Hepatocyte (in vitro differentiated cells): ENCODE measurements at places on chromosomes 6 and 20. TPM values are rescaled to one million over a fixed set of nuclear protein-coding genes. Genes with fewer than 3 reads are reported as not detected.
A peak's percentile ranks its signal among the peaks of the same experiment; 100 is the strongest.

- no peak overlapping the region for H3K27ac ChIP-seq
- no peak for DNase-seq
- no peaks in the 10 kb centered on the region for H3K4me1 ChIP-seq
- H3K36me3 ChIP-seq = no peaks in the 10 kb centered on the region
- H3K27me3 ChIP-seq = no peaks in the 10 kb centered on the region
- no peak overlapping the region for H3K4me3 ChIP-seq
Measured at GRCh38 chr6:102766963-102767362, 1373.5 kb downstream of the GRIK2 start.

DNA sequence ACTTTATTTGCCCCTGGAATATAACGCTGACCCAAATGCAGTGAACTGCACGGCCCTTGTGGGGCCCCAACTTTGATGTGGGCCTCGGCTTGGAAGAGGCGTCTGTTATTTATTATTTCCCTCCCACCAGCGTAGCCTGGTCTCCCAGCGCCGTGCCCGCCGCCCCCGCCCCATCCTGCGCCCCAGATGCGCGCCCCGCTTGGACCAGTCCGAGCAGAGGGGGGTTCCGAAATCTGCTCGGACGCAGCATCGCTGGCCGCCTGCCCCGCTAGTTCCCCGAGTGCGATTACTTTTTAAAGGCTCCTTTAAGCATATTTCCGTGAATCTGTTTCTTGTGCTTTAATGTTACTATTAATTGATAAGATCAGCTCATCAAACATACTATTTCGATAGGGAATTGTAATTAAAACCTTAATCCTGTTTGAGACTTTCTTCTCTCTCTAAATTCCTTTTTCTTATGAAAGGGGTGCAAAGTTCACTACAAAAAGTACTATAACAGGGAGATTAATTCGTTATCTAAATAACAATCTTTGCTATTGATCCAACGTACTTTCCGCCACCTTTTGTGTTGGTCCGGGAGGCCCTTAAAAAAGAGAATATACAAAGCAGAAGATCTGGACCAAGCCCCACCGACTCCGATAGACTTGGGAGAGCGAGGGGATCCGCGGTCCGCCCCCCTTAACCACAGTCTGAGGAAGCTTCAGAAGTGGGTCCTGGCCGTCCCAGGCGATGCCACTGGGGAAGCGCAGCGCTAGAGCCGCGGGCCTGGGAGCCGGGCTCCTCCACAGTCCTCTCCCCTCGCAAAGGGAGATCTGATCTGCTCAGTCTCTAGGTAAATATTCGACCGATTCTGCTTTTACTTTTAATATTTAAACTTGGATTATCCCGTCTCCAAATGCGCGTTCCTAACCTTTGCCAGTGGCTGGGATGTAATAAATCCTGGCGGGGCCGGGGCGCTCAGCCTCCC lies 10.2 kb downstream of the POU3F2 start:
- peak overlapping the region; percentile 28 for H3K4me3 ChIP-seq
- H3K27me3 ChIP-seq = peaks cover 96% of the 10 kb centered on the region
- no peak for DNase-seq
- no peak overlapping the region for H3K27ac ChIP-seq
- peaks cover 18% of the 10 kb centered on the region for H3K4me1 ChIP-seq

- H3K27ac ChIP-seq = no peak overlapping the region
- DNase-seq = no peak
- H3K4me1 ChIP-seq = no peaks in the 10 kb centered on the region
Measured at GRCh38 chr6:141833001-141833655, 299.6 kb upstream of the GJE1 start.

GRCh38 chr6:109260126-109260525 lies 122.1 kb downstream of the CD164 start:
- no peaks in the 10 kb centered on the region for H3K36me3 ChIP-seq
- H3K27me3 ChIP-seq = no peaks in the 10 kb centered on the region
- no peak overlapping the region for H3K4me3 ChIP-seq

DNA sequence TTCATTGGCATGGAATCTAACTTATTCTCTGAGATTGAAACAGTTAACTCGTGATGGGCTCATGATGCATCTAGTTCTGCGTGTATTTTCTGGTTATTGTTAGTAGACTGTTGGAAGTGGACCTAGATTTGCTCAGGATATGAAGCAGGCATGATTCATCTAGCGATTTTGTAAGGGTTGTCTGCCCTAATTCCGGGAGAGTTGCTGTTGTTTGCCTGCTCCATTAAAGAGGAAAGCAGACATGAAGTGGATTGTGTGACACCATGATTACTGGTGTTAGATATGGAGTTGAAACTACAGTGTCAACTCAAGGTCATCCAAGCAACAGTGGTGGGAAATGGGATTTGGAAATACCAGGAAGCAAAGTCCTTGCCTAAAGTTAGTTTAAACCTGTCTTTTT lies 41.0 kb downstream of the SOX4 start:
- H3K4me3 ChIP-seq = no peak overlapping the region
- no peaks in the 10 kb centered on the region for H3K4me1 ChIP-seq
- H3K36me3 ChIP-seq = no peaks in the 10 kb centered on the region
- H3K27me3 ChIP-seq = no peaks in the 10 kb centered on the region
- H3K27ac ChIP-seq = no peak overlapping the region

DNA sequence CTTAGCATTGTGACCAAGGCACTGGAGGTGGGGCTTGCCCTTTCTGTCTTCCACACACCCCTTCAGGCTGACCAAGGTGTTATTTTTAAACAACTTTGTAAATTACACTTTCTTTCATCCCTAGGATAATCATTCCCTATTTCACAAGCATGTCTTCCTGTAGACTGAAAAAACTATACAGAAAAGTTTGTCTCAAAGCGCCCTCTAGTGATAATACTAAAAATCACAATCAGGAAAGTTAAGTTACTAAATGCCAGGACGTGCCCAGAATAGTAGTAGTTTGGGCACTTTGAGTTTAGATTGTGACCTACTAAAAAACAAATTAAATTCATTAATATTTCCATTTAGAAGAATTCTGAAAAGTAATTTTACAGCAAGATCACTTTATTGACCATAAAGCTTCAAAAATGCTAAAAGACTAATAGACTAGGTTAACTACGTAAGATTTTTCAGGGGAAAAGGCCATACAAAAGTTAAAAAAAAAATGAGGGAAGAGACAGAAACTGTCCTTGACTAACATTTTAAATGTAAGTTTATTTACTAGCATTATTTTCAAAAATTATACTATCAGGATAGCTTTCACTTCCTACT lies 123.3 kb upstream of the DUSP22 start:
- DNase-seq = peak; percentile 62
- H3K4me3 ChIP-seq = no peak overlapping the region
- no peaks in the 10 kb centered on the region for H3K4me1 ChIP-seq
- H3K27ac ChIP-seq = no peak overlapping the region
- H3K36me3 ChIP-seq = no peaks in the 10 kb centered on the region
- peaks cover 5% of the 10 kb centered on the region for H3K27me3 ChIP-seq

- peak; percentile 68 for DNase-seq
- H3K36me3 ChIP-seq = no peaks in the 10 kb centered on the region
- H3K4me1 ChIP-seq = no peaks in the 10 kb centered on the region
- H3K4me3 ChIP-seq = peak overlapping the region; percentile 72
- no peaks in the 10 kb centered on the region for H3K27me3 ChIP-seq
Measured at GRCh38 chr6:54846857-54847674, 495 bp downstream of the FAM83B start.

GRCh38 chr6:11683871-11684270 lies 94.7 kb downstream of the ADTRP start:
- DNase-seq = no peak
- H3K4me1 ChIP-seq = peaks cover 22% of the 10 kb centered on the region
- peak overlapping the region; percentile 3 for H3K27ac ChIP-seq
- no peak overlapping the region for H3K4me3 ChIP-seq
- no peaks in the 10 kb centered on the region for H3K27me3 ChIP-seq
- H3K36me3 ChIP-seq = no peaks in the 10 kb centered on the region

GRCh38 chr6:22325481-22325880 lies 28.6 kb upstream of the PRL start:
- H3K27me3 ChIP-seq = no peaks in the 10 kb centered on the region
- peaks cover 9% of the 10 kb centered on the region for H3K4me1 ChIP-seq
- no peak for DNase-seq
- no peak overlapping the region for H3K27ac ChIP-seq
- H3K4me3 ChIP-seq = no peak overlapping the region
- no peaks in the 10 kb centered on the region for H3K36me3 ChIP-seq

GRCh38 chr6:82396964-82397751 lies 33.5 kb downstream of the TPBG start:
- no peak overlapping the region for H3K27ac ChIP-seq
- no peak overlapping the region for H3K4me3 ChIP-seq
- no peak for DNase-seq
- H3K4me1 ChIP-seq = no peaks in the 10 kb centered on the region
- H3K36me3 ChIP-seq = no peaks in the 10 kb centered on the region
- H3K27me3 ChIP-seq = no peaks in the 10 kb centered on the region

DNA sequence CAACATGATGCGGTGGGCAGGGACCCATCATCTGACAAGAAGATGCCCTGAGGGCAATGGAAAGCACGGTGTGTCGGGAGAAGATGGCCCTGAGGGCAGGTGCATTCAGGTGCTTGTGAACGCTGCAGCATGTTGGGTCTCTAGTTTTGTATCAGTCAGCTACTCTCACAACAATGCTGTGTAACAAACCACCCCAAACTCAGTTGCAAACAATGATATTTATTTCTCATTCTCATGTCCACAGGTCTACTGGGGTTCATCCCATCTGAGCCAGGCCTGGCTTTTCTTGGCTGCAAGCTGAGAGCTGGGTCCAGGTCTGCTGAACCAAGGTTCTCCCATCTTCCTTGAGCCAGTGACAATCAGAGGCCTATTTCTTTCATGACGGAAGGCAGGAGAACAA lies 461.6 kb downstream of the PREX1 start:
- H3K36me3 ChIP-seq = no peaks in the 10 kb centered on the region
- peaks cover 11% of the 10 kb centered on the region for H3K4me1 ChIP-seq
- H3K27me3 ChIP-seq = no peaks in the 10 kb centered on the region
- no peak overlapping the region for H3K4me3 ChIP-seq
- no peak overlapping the region for H3K27ac ChIP-seq

- H3K27me3 ChIP-seq = no peaks in the 10 kb centered on the region
- no peaks in the 10 kb centered on the region for H3K4me1 ChIP-seq
- DNase-seq = no peak
- H3K27ac ChIP-seq = no peak overlapping the region
- no peaks in the 10 kb centered on the region for H3K36me3 ChIP-seq
- no peak overlapping the region for H3K4me3 ChIP-seq
Measured at GRCh38 chr20:52676283-52676995, 295.7 kb upstream of the TSHZ2 start.

DNA sequence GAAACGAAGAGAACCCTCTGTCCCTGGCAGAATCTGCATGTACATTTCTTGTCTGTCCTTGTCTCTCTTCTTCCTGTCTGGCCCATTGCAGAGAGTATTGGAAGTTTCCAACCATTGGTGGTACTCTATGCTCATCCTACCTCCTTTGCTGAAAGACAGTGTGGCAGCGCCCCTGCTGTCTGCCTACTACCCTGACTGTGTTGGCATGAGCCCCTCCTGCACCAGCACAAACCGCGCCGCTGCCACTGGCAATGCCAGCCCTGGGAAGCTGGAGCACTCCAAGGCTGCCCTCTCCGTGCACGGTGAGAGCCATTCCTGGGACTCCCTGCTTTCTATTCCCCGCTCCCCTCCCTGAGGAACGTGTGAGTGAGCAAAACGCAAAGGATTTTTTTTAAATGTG lies 32.5 kb downstream of the KDM1B start:
- H3K4me3 ChIP-seq = no peak overlapping the region
- no peaks in the 10 kb centered on the region for H3K27me3 ChIP-seq
- H3K27ac ChIP-seq = no peak overlapping the region
- H3K4me1 ChIP-seq = no peaks in the 10 kb centered on the region
- no peaks in the 10 kb centered on the region for H3K36me3 ChIP-seq

DNA sequence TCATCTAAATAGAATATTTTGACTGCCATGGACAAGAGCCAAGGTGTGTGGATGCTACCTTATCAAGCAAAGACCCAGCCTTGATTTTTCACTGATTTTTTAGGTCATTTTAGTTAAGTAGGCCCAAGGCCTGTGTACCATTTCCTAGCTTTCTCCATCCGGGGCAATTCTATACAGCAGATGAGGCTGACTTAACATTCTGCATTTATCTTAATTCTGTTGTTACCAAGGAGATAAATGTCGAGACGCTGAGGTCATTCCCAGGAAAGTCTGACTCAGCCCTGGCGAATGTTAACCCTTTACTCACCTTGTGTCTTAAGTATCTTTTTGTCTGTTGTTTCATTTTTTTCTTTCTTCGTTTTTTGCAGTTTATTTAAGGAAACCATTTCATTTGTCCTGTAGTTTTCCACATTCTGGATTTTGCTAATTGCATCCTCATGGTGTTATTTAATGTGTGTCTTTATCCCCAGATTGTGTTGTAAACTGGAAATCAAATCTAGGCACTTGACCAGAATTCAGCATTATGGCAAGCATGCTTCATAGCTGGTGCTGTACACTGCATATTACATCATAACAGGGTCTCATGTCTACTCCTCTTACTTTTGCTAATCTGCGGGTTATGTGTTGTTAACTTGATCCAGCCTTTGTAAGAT lies 277.0 kb downstream of the CDKAL1 start:
- no peak overlapping the region for H3K4me3 ChIP-seq
- peaks cover 5% of the 10 kb centered on the region for H3K4me1 ChIP-seq
- H3K27ac ChIP-seq = peak overlapping the region; percentile 85
- DNase-seq = peak; percentile 83
- no peaks in the 10 kb centered on the region for H3K27me3 ChIP-seq
- no peaks in the 10 kb centered on the region for H3K36me3 ChIP-seq

GRCh38 chr6:68544450-68544849 lies 90.6 kb upstream of the ADGRB3 start:
- no peak overlapping the region for H3K27ac ChIP-seq
- no peaks in the 10 kb centered on the region for H3K4me1 ChIP-seq
- DNase-seq = no peak
- no peak overlapping the region for H3K4me3 ChIP-seq
- no peaks in the 10 kb centered on the region for H3K36me3 ChIP-seq
- H3K27me3 ChIP-seq = no peaks in the 10 kb centered on the region

- DNase-seq = no peak
- no peak overlapping the region for H3K4me3 ChIP-seq
- H3K36me3 ChIP-seq = no peaks in the 10 kb centered on the region
- no peak overlapping the region for H3K27ac ChIP-seq
Measured at GRCh38 chr6:152318278-152318677, 318.9 kb downstream of the SYNE1 start.

GRCh38 chr6:166786704-166787293 lies 159.7 kb upstream of the RPS6KA2 start:
- no peaks in the 10 kb centered on the region for H3K36me3 ChIP-seq
- no peaks in the 10 kb centered on the region for H3K4me1 ChIP-seq
- no peak overlapping the region for H3K27ac ChIP-seq
- no peaks in the 10 kb centered on the region for H3K27me3 ChIP-seq
- no peak overlapping the region for H3K4me3 ChIP-seq
- DNase-seq = peak; percentile 86

- H3K27ac ChIP-seq = peak overlapping the region; percentile 80
- H3K36me3 ChIP-seq = no peaks in the 10 kb centered on the region
- H3K4me1 ChIP-seq = peaks cover 32% of the 10 kb centered on the region
- H3K27me3 ChIP-seq = no peaks in the 10 kb centered on the region
Measured at GRCh38 chr20:36861875-36862801, 13.8 kb upstream of the TLDC2 start.

The C6orf47 gene
- polyA plus RNA-seq = 19.8 and 25.4 TPM in 2 replicates

The SLC17A2 gene
- polyA plus RNA-seq = 2.2 and 2.8 TPM in 2 replicates

The PAK5 gene
- polyA plus RNA-seq = 0.56 and 0.80 TPM in 2 replicates

The GSTA3 gene
- polyA plus RNA-seq = not detected in 2 replicates

The PSORS1C2 gene
- polyA plus RNA-seq = not detected in 2 replicates

The HLA-DQB1 gene
- polyA plus RNA-seq = 13.0 and 15.2 TPM in 2 replicates

The ZBP1 gene
- polyA plus RNA-seq = not detected in 2 replicates
